Activated naive CD4-positive, alpha-beta T cell treated with Interleukin-2 at 50 U/mL for 16 hours (primary cell): ENCODE measurements at places on chromosomes 4 and X.

- DNase-seq, result no peak
Observed at GRCh38 chr4:35934320-35934981, 309.9 kb downstream of the ARAP2 start.

DNA sequence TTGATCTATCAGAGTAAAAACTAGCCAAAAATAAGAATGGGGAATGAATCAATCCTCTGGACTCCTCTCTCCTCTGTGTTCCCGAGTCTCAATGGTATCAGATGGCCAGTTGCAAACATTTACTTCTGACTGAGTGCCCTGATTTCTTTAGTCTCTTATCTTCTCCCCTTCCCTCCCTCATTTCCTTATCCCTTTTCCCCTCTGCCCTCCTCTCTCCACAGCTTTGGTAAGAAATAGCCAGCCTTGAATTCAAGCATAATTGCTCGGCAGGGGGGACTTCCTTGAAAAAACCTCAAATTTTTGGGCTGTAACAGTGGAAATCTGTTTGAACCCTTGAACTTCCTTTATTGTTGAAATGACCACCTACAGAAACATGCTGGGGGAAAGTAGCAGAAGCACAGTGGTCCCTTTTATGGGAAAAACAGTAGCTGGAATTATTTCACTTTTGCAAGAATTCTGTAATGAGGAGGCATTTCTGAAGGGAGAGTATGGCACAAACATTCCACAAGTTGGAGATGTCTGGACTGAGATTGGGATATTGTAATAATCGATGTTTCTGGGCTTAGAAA, 40.3 kb downstream of the NHS start:
- DNase-seq, result no peak

- no peak for DNase-seq
Observed at GRCh38 chr4:57231781-57232180, 121.6 kb upstream of the IGFBP7 start.

DNA sequence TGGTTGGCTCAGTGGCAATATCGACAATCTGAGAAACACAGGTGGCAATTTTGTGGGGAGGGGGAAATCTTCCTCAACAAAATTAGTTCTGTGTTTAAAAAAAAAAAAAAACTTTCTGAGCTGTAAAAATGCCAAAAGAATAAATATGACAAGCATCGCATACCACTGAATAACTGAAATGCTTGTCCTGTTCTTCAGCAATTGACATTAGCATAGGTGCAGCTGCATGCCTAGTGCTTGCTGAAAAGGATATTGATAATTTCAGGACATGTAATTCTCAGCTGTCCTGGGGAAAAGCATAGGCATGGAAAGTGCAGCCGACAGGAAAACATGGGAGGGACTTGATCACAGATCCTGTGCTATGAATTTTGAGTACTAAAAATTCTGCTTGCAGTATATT, 147.2 kb downstream of the SOWAHB start:
- DNase-seq, result no peak

- DNase-seq, result no peak
Observed at GRCh38 chrX:26215869-26216268, at the start of gene MAGEB5. MAGEB5 (plus strand) TSS chrX:26216169; CDS start chrX:26217302, 1,133 bp downstream.

DNA sequence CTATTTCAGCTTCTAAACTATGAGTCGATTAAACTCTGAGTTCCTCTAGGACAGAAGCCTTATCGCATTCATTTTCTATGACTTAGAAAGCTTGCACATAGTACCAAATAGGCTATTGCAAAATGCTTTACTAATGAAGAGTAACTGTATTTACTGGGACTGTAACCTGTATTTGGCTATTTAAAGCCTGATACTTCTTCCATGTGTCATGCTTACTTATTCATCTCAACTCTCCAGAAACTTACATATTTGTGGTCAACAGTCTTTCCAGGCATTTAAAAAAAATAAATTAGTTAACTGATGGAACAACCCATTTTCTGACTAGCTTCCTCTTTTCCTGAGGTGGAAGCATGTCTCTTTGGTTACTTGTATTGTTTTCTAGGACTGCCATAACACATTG, 467.9 kb downstream of the PCDH11X start:
- no peak for DNase-seq

GRCh38 chr4:10366628-10367027, 90.6 kb downstream of the ZNF518B start:
- DNase-seq, result no peak

GRCh38 chr4:37891260-37892159, 626 bp downstream of the TBC1D1 start:
- DNase-seq, result peak; percentile 59

- DNase-seq, result no peak
Observed at GRCh38 chrX:55312655-55313054, 47.9 kb upstream of the PAGE3 start.

GRCh38 chr4:687048-687970, 1.6 kb downstream of the SLC49A3 start:
- DNase-seq, result no peak
